ENCODE measurements at places on chromosomes 2 and 18.

GRCh38 chr2:71858071-71858470 lies 289.6 kb downstream of the CYP26B1 start:
- DNase-seq, result no peak

DNA sequence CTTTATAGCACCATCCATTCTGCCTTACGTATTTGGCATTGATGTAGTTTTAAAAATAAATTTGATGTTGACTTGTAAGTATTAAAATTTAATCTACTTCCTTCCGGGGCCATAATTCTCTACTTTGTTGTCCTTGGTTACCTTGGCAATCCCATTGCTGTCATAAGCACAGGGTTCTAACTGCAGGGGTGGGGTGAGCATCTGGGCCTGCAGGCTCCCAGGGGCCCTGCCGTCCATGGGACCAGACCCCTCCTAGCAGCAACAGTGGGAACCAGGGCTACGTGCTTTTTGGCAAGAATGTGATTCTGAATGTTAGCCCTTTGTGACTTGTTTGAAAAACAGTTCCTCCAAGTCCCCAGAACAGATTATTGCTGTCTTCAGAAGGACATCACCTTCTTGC lies 4.9 kb downstream of the ASAP2 start:
- DNase-seq, result no peak

GRCh38 chr2:187709065-187709464 lies 154.8 kb upstream of the TFPI start:
- DNase-seq, result no peak

DNA sequence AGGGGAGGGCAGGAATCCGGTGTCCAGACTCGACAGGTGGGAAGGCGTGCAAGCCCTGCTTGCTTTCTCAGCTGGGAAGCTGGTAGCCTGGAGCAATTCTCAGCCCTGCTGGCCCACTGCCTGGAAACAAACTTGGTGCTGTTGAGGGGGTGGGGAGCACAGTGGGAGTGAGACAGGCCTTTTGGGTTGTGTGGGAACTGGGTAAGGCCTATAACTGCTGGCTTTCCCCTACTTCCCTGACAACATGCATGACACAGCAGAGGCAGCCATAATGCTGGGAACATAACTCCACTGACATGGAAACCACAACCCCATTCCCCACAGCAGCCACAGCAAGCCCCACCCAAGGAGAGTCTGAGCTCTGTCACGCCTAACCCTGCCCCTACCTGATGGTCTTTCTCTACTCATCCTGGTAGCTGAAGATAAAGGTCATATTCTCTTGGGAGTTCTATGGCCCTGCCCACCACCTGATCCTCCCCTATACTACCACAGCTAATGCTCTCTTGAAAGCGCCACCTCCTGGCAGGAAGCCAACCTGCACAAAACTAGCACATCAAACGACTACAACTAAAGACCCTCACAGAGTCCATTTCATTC lies 122.9 kb upstream of the ACVR1C start:
- DNase-seq, result no peak

DNA sequence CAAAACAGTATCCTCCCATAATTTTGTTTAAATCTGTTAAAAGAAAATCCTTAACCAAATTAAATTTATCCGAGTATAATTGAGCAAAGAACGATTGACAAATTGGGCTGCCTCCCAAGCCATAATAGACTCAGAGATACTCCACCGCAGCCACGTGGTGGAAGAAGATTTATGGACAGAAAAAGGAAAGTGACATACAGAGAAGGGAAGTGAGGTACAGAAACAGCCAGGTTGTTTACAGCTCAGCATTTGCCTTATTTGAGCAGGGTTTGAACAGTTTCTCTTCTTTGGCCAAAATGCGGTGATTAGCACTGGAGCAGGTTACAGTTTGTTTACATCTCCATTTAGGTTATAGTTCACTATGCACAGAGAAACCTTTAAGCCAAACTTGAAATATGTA lies 60.8 kb downstream of the KYNU start:
- no peak for DNase-seq

DNA sequence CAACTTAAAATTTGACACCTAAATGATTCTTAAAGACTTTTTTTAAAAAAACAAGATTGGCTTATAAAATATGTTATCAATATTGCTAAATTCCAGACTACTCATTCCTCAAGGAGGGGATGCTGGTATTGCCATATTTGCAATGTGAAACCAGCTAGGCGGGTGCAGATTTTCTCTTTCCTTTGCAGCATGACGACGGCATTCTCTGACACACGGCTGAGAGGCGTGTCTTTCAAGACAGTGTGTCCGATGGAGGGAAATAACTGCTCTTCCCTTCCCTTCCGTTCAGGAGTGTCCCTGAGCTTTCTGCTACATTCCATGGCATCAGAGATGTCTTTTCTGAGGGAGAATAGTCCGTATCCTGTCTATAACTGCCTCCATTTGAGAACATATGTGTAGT lies 38.2 kb upstream of the CNGA3 start:
- DNase-seq, result no peak

GRCh38 chr2:42196403-42197267 lies 27.5 kb downstream of the EML4 start:
- peak; percentile 18 for DNase-seq

DNA sequence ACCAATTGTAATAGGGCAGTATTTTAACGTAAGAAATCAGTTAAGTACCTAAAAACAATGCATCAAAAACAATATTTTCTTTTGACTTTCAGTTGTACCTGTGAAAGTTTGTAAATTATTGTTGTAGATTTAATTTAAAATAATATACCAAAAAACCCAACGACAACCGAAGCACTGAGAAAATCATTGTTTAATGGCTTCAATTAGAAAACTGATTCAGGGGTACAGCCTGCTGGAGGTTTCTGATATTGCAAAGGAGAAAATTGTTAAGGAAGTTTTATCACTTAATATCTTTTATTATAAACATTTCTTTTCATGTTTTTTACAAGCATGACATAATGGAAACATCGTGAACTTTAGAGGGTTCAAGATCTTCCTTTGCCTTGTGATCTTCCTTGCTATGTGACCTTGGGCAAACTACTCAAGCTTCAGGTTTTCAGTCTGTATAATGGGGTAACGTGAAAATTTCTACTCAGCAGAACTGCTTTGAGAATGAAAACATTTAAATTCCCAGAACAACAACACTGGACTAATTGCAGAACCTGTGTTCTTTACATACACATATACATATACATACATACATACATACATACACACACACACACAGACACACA lies 76.3 kb upstream of the GLS start:
- no peak for DNase-seq

- DNase-seq, result peak; percentile 65
Measured at GRCh38 chr2:44981714-44982108, 27.5 kb downstream of the SIX2 start.

DNA sequence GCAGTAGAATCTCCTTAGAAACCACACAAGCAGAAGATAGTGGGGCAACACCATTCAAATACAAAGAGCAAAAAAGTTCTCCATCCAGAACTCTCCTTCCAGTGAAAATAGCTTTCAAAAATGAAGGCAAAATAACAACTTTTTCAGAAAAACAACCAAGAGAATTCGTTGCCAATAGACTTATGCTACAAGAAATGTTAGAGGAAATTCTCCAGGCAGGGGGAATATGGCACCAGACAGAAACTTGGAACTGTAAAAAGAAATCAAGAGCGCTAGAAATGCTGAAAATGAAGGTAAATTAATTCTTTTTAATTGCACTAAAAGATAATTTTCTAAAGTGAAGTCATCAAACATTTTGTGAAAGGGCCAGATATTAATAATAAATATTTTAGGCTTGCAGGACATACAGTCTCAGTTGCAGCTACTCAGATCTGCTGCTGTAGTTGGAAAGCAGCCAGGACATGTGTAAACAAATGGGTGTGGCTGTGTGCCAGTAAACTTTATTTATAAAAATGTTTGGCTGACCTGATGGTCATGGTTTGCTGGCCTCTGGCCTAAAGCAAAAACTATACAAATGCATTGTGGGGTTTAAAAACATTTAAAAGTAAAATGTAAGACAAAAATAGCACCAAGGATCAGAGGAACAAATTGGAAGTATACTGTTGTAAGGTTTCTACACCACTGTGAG lies 73.7 kb upstream of the TGFA start:
- peak; percentile 17 for DNase-seq

DNA sequence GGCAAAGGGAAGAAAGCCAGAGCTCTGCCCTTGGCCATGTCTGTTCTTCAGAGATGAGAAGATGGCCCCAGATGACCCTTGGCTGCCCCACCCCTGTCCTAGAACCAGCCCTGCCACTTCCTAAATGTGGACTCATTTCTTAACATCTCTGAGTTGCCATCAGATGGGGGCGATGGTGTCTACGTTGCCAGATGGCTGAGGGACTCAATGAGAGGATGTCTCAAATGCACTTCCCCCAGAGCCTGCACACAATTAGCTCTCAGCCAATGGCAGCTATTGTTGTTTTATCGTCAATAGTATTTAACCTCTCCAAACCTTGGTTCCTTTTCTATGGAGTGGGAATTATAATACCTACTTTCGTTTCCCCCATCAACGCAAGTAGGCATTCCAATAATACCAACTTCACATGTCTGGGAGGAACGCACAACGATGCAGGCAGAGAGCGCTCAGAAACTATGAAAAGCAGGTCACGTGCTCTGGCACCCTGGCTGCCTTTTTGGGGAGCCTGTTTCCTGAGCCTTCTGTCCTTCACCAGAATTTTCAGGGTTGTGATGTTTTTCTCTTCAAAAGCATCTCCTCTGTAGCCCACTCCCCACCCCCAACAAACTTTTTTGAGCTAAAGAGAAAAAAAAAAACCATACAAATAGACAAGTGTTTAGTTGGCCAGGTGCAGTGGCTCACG lies 100.3 kb downstream of the MCFD2 start:
- DNase-seq, result no peak

DNA sequence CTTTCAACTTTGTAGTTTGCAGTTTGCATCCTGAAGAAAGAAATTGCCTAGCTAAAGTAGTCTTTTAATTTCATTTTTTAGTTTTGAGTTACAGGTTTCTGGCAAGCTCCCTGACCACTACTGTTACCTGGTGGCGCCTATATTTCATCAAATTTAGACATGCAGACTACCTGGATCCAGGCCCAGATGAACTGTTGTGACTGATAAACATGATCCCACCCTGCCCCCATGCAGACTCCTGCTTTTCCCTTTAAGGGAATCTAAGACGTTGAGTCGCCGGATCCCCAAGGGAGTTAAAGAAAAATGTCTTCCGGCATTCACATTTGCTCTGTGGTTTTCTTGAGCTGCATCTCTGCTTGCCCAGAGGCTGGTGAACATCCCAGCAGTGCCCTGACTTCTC lies 22.2 kb downstream of the METAP1D start:
- no peak for DNase-seq

GRCh38 chr2:40725040-40725439 lies 273.1 kb upstream of the SLC8A1 start:
- no peak for DNase-seq

DNA sequence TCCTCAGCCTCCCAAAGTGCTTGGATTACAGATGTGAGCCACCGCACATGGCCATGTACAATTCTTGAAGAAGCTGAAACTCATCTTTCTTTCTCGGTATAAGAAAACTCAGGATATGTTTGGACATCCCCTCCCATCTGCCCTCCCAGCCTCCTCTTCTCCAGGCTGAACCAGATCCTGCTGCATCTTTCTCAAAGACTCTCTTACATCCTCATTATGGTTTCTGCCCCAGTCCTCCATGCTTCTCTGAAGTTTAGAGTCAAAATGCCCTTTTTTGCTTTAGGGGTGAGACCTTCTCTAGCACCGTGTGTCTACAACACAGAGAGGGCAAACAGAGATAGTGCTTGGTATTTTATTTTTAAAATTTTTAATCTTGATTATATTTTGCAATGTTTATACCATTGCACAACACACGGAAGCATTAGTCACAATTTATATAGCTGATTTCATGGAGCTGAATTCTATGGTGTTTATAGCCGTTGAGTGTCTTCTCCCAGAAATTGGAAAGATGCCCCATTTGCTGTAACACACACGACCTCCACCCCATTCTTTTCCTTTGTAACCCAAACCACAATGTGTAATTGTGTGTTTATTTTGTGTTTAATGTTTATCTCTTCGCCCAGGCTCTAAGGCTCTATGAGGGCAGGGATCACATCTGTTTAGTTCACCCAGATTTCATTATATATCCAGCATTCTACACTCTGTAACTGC lies 206.0 kb upstream of the TNP1 start:
- no peak for DNase-seq

DNA sequence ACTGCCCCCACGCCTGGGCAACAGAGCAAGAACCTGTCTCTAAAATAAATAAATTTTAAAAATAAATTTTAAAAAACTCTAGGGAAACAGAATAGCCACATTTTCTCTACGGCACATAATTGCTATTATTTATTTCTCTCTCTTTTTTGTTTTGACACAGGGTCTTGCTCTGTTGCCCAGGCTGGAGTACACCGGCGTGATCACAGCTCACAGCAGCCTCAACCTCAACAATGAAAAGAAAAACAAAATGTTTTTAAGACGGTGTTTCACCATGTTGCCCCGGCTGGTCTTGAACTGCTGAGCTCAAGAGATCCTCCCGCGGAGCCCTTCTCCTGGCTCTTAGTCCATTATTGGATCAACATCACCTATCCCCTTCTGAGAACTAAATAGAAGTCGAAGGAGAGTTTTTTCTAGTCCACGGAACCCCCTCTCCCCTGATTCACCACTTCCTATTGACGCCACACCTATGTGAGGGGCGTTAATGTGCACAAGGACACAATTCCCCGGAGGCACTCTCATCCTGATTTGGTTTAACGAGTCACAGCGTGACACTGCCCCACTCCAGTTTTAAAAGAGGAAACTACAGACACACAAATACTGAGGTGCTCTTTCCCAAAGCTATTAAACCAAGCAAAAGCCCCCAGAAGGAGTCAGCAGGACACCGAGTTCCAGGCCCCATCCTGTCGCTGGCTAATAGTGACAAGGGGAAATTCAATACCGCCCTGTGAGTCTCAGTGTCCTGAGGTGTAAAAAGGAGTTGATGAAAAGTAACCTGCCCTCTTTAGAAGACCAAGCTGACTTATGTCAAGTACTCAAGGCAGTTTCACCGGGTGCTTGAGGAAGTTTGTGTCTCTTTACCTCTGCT lies 1.1 kb downstream of the NPC1 start:
- no peak for DNase-seq

DNA sequence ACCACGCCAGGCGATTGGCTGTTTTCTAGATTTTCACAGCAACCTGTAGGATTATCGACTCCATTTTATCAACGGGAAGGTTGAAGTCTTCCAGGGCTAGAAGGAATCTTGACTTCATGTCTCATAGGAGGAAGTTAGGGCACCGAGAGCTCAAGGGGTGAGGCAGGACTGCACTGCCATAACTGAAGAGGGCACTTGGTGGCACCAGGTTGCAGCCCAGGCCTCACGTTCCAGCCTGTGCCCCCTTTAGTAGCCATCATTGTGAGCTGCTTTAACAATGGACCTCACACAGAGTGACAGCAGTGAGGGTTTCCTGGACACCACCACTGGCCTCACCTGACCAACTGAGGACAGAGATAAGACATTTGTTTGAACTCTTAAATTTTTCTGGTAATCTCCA lies 22.9 kb upstream of the RPL37A start:
- DNase-seq, result no peak

Data from NCI-H1092 treated with DMSO at 0.1 percent for 48 hours (cell line).